ENCODE measurements at places on chromosomes 13 and 19. TPM values are rescaled to one million over a fixed set of nuclear protein-coding genes. Genes with fewer than 3 reads are reported as not detected.

Gene SLC35E1
- 56.3 TPM for total RNA-seq

Gene C19orf85
- total RNA-seq = not detected

Gene KRTDAP
- 2.7 TPM for total RNA-seq

Gene SLC27A5
- total RNA-seq = 37.8 TPM
